Femur (tissue), 1 donor: ENCODE measurements at places on chromosomes 2 and 18.

DNA sequence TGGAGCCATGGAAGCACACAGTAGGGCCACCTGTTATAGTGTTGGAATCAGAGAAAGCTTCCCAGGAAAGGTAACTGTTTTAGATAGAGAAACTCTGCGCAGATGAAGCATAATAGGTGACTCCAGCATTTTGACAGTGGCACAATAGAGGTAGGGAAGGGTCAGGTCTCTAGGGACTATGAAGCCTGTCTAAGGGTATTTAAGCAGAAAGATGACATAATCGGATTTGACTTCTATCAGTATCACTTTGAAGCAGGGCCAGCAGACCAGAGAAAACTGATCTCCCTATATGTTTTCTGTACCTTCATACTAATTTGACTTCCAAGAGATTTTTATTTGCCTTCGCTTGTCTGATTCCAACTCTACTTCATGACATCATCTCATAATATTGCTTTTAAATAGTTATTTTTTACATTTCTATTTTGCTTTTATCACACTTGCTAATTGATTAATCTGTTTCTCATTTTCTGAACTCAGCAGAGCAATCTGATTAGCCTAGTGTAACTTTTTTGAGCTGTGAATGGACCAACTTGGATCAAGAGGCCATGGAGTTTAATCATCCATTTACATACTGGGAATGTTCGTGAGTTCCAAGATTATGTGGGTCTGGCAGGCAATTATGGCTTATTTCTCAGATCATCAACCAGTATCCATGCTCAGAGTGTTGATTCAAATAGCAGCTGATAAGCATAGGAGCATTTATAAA, 8.4 kb upstream of the HIBCH start:
- DNase-seq, result no peak

DNA sequence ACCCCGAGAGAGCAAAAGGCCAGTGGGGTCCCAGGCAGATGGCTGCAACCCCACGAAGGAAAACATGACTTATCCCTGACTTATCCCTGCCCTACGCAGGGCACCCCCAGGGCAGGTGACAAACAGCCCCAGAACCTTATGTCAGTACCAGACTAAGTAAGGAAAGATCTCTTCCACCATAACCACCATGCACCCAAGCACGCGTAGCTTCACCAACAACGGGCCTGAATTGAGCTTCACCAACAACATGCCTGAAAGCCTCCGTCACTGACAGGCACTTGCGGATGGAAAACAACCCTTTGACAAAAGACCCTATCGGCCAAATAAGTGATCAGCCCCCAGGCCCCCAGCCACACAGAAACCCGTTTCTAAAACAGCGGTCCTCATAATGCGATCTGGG, 34.1 kb downstream of the HDAC4 start:
- DNase-seq, result no peak

GRCh38 chr18:79453816-79454735, 58.3 kb downstream of the NFATC1 start:
- peak; percentile 58 for DNase-seq

DNA sequence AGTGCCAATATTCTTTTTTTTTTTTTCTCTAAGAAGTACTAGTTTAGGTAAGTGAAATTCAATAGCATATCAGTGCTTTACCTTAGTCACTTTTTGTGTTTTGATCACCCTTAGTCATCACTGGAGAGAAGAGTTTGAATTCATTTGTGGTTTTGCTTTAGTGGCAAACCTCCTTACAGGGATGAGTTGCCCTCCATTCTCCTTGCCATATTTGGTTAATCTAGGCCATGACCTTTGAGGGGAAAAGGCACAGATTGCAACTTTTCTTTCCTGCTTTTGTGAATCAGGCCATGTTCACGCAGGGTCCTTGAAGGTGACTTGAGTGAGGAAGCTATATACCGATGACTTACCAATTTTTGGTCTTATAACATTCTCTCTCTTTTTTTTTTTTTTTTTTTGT, 34.4 kb downstream of the PLEKHA3 start:
- no peak for DNase-seq

GRCh38 chr2:234967201-234967869, 15.5 kb downstream of the SH3BP4 start:
- DNase-seq, result peak; percentile 7

DNA sequence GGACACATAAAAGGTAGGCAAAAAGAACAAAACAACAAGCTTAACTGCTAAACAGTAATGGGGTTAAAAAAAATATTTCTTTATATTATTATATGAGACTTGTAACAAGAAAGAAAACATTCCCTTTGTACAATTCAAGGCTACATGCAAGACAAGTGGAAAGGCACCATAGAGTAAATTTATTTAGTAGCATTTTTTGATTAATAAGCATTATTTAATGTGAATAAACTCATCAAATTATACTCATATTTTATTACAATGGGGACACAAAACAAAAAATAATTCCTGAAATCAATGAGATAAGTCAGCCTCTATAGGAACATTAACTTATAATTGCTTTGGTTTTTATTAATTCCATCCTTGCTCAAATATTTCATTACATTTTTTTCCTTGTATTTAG, 809.2 kb downstream of the ERBB4 start:
- no peak for DNase-seq

DNA sequence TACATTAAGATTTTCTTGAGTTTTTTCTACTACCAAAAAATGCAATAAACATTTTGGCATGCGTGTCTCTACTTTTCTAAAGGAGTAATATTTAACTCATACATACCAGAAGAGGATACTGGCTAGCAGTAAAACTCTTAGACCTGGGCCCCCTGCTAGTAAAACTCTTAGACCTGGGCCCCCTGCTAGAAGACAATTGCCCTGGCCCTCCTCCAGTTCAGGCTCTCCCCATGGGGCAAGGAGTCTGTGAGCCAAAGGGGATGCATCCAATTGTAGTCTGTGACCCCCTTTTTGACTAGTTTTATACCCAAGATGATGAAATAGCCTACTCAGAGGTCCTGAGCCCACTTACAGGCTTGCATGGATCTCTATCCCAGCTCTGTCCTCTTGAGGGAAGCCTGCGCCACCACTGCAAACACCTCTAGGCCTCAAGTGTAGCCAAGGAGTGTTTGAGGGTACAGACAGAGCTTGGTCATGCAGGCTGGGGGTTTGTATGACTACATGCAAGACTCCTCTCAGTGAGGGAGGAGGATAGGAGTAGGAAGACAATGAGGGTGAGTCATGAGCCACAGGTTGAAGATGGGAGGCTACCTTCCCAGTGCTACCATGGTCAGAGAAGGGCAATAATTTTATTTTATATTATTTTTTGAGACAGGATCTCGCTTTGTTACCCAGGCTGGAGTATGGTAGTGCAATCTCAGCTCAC, 45.2 kb upstream of the PGAP1 start:
- no peak for DNase-seq

- peak; percentile 90 for DNase-seq
Observed at GRCh38 chr18:50819728-50820378, at the start of gene MRO. Gene MRO (minus strand): TSS chr18:50820016. CDS start chr18:50809400, 10,616 bp downstream.

DNA sequence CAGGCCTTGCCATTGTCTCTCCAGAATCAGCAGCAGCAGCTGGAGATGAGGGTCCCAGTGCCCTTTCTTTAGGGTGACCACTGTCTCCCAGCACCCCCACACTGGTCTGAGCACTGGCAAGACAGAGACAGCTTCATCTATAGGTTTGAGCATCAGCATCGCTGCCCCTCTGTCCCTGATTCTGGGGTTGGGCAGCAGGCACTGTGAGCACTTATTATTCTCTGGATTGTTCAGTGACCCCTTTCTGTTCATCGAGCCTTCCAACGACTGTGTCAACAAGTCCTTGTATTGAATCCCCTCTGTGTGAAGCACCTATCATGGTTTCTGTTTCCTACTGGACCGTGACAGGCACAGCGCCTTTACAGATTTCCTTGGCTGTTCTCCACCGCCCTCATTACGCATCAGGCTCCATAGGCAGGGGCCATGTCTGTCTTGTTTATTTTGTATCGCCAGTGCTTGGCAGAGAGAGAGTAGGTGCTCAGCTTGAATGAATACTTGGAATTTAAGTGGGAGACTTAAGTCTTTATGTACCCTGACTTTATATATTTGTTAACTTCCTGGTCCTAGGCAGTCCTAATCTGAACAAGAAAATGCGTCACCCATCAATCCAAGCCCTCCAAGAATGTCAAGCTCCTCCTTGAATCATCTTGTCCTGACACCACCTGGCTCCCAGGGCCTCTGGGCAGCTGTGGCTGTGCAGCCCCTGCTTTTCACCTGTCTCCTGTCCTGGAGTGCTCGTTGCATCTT, 11.4 kb downstream of the MALL start:
- no peak for DNase-seq

DNA sequence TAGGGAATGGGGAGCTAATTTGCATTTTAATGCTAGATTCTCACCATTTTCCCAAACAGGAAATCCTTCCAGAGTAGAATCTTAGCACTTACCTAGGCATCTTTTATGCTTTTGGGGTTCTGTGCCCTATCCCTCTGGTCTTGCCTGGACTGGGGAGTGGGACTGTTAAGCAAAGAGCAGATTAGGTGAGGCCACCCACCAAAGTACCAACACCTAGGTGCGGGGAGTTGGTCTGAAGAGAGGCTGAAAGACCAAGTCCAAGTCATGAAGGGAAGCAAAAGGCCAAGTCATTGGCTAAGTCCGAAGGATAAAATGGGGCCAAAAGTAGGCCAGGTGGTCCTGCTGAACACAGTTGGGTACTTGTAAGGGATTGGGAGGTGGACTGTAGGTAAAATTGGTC, 86.7 kb downstream of the FAM168B start:
- DNase-seq, result no peak

DNA sequence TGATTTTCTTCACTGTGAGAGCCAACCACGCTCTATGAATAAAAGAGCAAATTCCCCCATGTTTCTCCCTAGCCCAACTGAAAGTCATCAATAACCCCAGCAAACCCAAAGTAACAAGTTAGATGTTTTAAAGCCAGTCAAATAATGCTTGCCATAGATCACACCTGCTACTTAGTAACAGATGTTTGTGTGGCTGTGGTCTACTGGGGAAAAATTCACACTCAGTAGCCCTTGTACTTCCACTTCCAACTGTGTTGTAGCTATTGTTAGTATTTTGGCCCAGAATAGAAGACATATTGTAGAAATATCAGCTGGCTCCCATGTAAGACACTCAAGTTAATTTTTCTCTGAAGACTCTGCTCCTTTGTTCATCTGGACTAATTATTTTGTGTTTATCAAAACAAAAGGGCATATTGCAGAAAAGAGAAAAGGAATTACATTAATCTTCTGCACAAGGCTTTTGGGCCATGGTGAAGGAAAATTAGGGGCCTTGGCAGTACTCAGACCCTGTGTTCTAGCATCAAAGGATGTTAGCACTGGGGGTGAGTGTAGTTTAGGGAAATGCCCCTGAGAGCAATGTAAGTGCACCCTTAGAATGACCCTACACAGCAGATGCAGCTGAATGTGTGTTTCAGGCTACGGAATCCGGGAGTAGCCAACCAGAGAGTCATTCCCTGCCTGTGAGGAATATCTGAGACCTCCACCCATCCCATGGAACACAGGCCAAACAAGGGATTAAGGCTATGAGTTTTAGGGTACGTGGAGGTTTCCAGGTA, 521.9 kb downstream of the EPHA4 start:
- DNase-seq, result peak; percentile 26

DNA sequence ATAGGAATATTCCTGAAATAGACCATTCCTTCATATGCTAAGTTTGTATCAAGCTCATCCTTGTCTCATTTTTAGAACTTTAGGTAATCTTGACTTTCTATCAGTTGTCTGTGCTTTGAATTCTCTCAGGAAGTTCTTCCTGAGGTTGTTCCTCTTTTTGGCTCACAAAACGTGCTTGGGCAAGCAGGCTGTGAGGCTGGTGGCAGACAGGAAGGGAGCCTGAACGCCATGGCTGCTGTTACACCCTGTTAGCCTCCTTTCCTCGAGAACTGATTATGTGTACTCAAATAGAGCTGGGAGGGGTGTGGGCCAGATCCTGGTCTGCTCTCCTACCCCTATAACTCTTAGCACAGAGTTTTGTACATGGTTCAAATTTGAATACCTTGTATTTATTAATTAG, 136.4 kb upstream of the CELF4 start:
- no peak for DNase-seq

DNA sequence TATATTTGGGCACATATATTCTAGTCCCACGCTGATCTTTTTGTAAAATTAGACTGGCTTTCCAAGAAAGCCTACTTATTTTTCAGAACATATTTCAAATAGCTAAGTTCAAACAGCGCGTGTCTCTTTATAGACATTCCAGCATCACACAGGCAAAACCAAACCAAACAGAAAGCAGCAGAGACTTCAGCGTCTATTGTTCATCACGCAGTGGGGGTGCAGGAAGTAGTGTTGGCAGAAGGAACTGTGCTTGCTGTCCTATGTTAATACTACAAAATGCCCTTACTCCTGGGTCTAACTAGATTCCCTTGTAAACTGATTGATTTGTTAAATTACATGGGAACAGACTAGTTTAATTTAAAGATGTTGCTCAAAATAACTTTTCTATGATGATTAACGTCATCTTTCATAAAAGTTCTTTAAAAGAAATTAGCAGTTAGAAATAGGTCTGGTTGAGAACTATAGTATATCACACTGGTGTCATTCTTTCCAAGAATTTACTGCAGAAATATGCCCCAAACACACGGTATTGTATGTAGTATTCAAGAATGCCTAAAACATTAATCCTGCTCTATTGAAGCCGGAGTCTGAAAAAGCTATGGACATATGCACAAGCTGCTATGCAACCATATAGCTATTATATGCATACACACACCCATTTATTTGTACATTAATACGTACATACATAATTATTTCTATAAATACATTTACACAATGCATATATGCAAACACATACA, 436.3 kb downstream of the CBLN2 start:
- peak; percentile 26 for DNase-seq

GRCh38 chr2:129923265-129924091, 56.0 kb upstream of the RAB6C start:
- DNase-seq, result no peak

- no peak for DNase-seq
Observed at GRCh38 chr2:234444242-234444730, 52.6 kb downstream of the ARL4C start.

- no peak for DNase-seq
Observed at GRCh38 chr2:79906139-79906890, 393.5 kb downstream of the CTNNA2 start.

DNA sequence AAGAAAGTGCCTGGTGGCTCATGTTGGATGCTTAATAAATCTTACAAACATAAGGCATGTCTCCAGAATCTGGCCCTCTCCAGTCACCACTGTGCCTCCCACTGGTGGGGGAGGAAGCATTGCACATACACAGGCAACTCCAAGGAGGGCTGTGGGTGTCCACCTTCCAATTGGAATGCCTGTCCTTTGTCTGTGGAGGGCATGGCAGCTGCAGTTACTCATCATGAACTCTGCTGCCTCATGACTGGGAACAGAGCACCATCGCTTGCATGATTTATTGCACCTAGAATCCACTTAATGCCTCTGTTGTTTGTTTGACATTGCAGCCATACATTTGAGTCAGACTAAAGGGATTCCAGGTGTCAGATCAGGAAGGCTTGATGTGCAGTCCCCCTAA, 278.9 kb downstream of the PRKCE start:
- no peak for DNase-seq

DNA sequence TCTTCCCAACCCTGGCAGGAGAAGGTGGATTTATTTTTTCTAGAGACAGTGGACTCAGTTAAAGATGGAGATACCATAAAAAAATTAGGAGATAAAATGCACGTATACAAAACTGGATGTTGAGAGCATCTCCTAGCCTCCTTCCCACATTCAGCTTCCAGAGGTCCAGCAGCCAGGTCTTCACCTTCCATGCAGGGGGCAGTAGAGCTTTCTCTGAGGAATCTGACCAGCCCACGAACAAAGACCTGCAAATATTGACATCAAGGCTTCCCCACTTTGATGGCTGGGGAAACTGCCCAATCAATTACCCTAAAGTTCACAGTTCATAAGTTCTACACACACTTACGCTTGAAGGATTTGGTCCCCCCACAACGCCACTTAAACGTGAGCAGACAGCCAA, 24.5 kb downstream of the AQP4 start:
- no peak for DNase-seq
